ENCODE measurements at places on chromosomes 2 and 18. TPM values are rescaled to one million over a fixed set of nuclear protein-coding genes. Genes with fewer than 3 reads are reported as not detected.

- peaks cover 22% of the 10 kb centered on the region for H3K4me1 ChIP-seq
- H3K27me3 ChIP-seq, result no peaks in the 10 kb centered on the region
- DNase-seq, result no peak
- no peaks in the 10 kb centered on the region for H3K36me3 ChIP-seq
- H3K4me3 ChIP-seq, result no peak overlapping the region
These were observed 68.8 kb upstream of the SMAD7 start for GRCh38 chr18:49019446-49020045.

- peaks cover 19% of the 10 kb centered on the region for H3K4me1 ChIP-seq
- H3K27me3 ChIP-seq, result no peaks in the 10 kb centered on the region
- no peak overlapping the region for H3K27ac ChIP-seq
- DNase-seq, result no peak
These were observed 54.8 kb downstream of the HS6ST1 start for GRCh38 chr2:128263902-128264331.

GRCh38 chr2:23524261-23524706 is 139.3 kb downstream of the KLHL29 start:
- H3K4me1 ChIP-seq, result peaks cover 23% of the 10 kb centered on the region
- H3K27ac ChIP-seq, result peak overlapping the region; percentile 87
- no peaks in the 10 kb centered on the region for H3K36me3 ChIP-seq
- DNase-seq, result peak; percentile 78

DNA sequence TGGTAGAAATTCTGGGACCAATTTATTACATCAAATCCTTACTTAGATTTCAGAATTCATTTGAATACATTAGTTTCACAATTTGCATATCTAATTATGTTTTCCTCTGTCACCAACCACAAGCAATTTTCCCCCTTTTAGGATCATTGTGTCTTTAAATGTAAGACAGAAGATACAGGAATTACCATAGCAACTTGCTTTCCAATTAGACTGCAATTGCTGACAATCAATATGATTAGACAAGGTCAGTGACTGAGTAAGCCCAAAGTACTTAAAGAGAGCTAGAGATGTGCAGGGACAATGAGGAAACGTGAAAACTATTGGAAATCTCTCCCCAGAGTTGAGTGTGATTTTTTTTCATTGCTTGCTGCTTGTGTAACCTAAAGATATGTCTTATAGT is 121.4 kb downstream of the FSHR start:
- peaks cover 5% of the 10 kb centered on the region for H3K27me3 ChIP-seq
- H3K27ac ChIP-seq, result no peak overlapping the region
- no peak overlapping the region for H3K4me3 ChIP-seq
- H3K36me3 ChIP-seq, result no peaks in the 10 kb centered on the region
- H3K4me1 ChIP-seq, result no peaks in the 10 kb centered on the region

DNA sequence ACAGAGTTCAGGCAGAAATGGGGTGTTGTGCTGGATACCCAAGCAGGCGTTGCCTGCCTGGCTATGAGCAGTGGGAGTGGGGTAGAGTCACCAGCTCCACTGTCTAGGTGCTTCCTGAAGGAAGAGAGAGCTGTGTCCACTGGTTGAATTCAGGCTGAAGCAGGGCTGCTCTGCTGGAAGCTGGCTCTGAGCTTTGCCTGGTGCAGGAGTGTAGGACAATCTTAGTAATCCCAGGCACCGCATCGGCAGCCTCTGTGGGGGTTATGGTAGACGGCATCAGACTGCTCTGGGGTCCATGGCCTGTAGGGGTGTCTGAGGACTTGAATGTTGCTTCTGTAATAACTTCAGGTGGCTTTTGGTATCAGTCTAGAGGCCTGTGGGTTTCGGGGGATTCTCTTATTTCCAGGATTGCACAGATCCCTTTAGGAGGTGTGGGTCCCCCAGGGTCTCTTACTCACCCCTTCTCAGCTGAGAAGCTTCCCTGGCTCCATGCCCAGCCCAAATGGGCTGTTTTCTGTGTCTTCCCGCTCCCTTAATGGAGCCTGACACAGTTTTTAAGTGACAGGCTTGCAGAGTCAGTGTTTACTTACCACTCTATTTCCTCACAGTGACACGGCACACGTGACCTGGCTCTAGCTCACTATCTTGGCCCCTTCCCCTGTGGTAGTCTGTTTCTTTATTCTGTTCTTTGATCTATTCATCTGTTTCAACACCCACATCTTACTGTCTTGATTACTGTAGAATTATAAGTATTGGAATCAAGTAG is 644.3 kb downstream of the CBLN2 start:
- no peaks in the 10 kb centered on the region for H3K36me3 ChIP-seq
- DNase-seq, result no peak
- H3K4me3 ChIP-seq, result no peak overlapping the region
- no peak overlapping the region for H3K27ac ChIP-seq
- H3K27me3 ChIP-seq, result no peaks in the 10 kb centered on the region

- no peak for DNase-seq
- H3K36me3 ChIP-seq, result peaks cover 2% of the 10 kb centered on the region
- H3K4me3 ChIP-seq, result no peak overlapping the region
- peaks cover 2% of the 10 kb centered on the region for H3K4me1 ChIP-seq
- H3K27ac ChIP-seq, result no peak overlapping the region
These were observed 127.7 kb upstream of the SLC14A2 start for GRCh38 chr18:45487581-45487980.

CYP27A1 gene
- 4.7 TPM for total RNA-seq

SERPINB3 gene
- not detected for total RNA-seq

All from chondrocyte (in vitro differentiated cells).